IMR-90 (cell line): ENCODE measurements at places on chromosomes 11 and 22.

GRCh38 chr11:58900479-58901420, 38.5 kb upstream of the GLYATL1 start:
- H3K4me1 ChIP-seq = no peaks in the 10 kb centered on the region; the same call in 1 of the 2 replicates
- DNase-seq = peak; percentile 73
- no peaks in the 10 kb centered on the region for H3K27me3 ChIP-seq
- no peaks in the 10 kb centered on the region for H3K36me3 ChIP-seq

DNA sequence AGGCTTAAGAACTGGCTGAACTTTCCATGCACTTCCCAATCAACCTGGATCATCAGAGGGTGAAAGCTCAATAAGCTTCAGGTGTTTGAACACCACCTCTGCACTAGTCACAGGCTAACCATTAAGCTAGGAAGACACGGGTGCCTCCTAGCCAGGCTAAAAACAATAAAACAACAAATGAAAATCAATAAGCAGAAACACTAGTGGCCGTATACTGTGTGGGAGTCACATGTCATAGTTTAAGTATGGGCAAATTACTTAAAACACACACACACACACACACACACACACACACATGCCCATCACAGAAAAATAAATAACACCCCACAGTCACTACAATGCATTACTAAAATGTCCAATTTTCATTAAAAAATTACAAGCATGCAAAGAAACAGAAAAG, 85.2 kb downstream of the APOL5 start:
- peak overlapping the region; percentile 3; the same call in 1 of the 2 replicates for H3K27ac ChIP-seq
- H3K4me3 ChIP-seq = no peak overlapping the region
- no peaks in the 10 kb centered on the region for H3K27me3 ChIP-seq

GRCh38 chr11:76025068-76025467, 181.2 kb downstream of the WNT11 start:
- peaks cover 4% of the 10 kb centered on the region for H3K4me1 ChIP-seq
- no peak overlapping the region for H3K27ac ChIP-seq
- DNase-seq = peak; percentile 95
- no peak overlapping the region for H3K4me3 ChIP-seq
- no peaks in the 10 kb centered on the region; the same call in 1 of the 2 replicates for H3K36me3 ChIP-seq
- no peaks in the 10 kb centered on the region for H3K27me3 ChIP-seq

GRCh38 chr11:17651061-17651460, 68.3 kb upstream of the MYOD1 start:
- no peaks in the 10 kb centered on the region; the same call in 1 of the 2 replicates for H3K27me3 ChIP-seq
- H3K36me3 ChIP-seq = no peaks in the 10 kb centered on the region
- H3K4me3 ChIP-seq = no peak overlapping the region
- no peak overlapping the region for H3K27ac ChIP-seq

DNA sequence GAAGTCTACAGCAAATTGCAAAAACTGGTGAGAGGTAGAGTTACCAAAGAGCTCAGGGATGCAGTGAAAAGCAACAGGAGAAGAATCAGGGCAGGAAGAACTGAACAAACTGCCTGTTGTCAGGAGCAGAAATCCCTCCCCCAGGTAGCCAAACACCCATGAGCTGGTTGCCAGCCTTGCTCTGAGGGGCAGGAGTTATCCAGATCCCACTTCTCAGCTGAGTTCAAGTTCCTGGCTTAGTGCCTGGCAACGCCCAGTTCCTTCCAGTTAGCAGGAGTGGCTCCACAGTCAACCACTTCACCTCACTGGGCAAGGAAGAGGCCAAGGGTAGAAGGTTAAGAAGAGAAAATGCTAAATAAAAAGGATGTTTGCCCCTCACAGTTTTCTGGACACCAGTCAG, 1.9 kb upstream of the MPZL2 start:
- DNase-seq = no peak
- peaks cover 26% of the 10 kb centered on the region for H3K27me3 ChIP-seq
- H3K36me3 ChIP-seq = no peaks in the 10 kb centered on the region
- no peak overlapping the region for H3K4me3 ChIP-seq
- no peak overlapping the region for H3K27ac ChIP-seq

DNA sequence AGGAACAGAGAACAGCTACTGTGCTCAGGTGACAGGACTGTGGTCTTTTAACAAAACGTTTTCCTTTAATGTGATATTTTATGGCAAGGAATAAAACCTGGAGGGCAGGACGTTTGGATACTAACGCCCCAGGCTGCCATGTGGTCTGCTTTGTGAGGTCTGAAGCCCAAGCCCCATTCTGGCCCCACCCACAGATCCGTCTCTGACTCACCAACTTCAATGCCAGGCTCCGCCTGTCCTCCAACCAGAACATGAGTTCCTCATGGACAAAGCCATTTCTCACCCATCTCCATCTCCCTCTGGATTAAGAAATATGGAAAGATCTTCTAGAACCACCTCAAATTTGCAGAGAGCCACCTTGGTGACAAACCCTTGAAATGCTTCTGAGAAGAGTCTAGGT, 148.8 kb downstream of the CRYBB2 start:
- no peaks in the 10 kb centered on the region for H3K27me3 ChIP-seq
- no peak overlapping the region for H3K27ac ChIP-seq
- DNase-seq = peak; percentile 77
- peaks cover 10% of the 10 kb centered on the region; the same call in 1 of the 2 replicates for H3K36me3 ChIP-seq
- H3K4me3 ChIP-seq = no peak overlapping the region

DNA sequence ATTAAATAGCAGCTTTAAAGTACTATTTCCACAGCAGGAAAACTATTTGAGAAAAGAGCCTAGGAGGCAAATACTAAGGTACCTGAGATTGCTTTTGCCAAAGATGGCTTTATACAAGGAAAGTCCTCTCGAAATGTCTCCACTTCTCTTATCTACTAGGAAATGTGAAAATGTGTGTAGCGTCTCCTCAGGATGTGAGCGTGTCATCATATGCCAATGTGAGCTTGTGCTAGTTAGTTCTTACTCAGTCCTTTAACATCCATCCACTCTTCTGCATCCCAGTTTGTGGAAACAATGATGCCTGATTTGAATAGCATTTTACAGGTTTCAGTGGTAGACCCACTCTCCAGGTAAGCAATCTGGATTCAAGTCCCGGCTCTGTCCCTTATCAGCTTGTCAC, 421.0 kb downstream of the DYNC2H1 start:
- H3K4me1 ChIP-seq = peaks cover 6% of the 10 kb centered on the region
- no peaks in the 10 kb centered on the region for H3K36me3 ChIP-seq
- no peak overlapping the region for H3K4me3 ChIP-seq
- H3K27ac ChIP-seq = no peak overlapping the region
- peak; percentile 32 for DNase-seq
- no peaks in the 10 kb centered on the region for H3K27me3 ChIP-seq

GRCh38 chr22:34015642-34016041, 95.4 kb upstream of the LARGE1 start:
- no peak for DNase-seq
- H3K4me1 ChIP-seq = no peaks in the 10 kb centered on the region
- no peak overlapping the region for H3K4me3 ChIP-seq
- no peaks in the 10 kb centered on the region for H3K27me3 ChIP-seq

DNA sequence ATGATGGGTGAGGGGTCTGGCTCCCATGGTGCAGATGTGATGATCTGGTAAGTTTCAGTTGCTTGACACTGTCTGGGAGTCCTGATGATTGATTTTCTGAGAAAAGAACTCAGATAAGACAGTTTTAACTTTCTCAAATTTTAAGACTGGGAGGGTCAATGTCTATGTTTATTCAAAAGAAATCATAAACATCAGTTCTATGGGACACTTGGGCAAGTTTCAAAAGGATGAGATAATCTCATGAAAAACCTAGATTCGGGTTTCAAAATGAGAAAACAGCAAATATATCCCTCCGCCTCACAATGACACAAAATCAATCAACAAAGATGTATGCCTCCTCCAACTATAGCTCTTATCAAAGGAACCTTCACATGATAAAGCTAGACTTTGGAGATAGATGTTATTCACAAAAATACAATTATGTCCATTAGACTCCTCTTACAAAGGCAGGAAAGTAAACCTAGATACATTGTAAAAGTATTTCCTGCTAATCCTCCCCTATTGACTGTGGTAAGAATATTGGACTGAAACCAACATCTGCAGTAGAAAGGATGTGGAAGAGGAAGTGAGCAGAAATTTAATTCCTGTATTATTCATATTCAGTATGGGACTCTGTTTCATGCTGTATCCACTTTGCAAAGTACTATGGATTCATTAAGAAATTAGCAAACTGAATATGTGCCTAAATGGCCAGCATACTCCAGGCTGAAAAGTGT, 21.6 kb downstream of the SVIP start:
- H3K4me3 ChIP-seq = no peak overlapping the region
- no peaks in the 10 kb centered on the region for H3K4me1 ChIP-seq
- H3K27ac ChIP-seq = no peak overlapping the region
- no peaks in the 10 kb centered on the region for H3K36me3 ChIP-seq
- peak; percentile 60 for DNase-seq

GRCh38 chr11:118572981-118573550, 857 bp downstream of the ARCN1 start:
- DNase-seq = peak; percentile 75
- peak overlapping the region; percentile 100 for H3K27ac ChIP-seq
- no peaks in the 10 kb centered on the region for H3K27me3 ChIP-seq
- peaks cover 7% of the 10 kb centered on the region for H3K4me1 ChIP-seq
- peaks cover 6% of the 10 kb centered on the region for H3K36me3 ChIP-seq
- peak overlapping the region; percentile 99 for H3K4me3 ChIP-seq

DNA sequence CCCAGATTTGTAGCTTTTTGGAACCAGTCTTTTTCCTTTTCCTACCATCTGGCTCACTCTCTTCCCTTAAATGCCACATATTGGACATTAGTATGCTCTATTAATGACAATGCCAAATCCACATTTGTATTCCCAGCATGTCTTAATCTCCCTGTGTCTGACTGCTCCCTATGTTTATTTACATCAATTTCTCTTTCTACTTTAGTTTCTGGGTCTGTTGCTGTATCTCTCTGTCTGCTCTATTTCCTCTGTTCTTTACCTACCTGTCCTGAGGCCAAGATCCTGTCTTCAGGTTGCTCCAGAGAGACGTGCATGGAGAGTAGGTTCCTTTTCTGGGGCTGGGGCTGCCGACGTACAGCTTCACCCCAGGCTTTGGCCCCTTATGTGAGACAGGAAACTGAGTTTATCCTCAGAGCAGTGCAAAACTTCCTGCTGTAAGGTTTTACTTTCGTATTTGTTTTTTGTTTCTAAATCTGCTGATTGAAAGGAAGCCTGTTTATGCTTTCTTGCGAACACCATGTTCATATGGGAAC, 25.6 kb downstream of the OR2AG2 start:
- no peak overlapping the region for H3K27ac ChIP-seq
- no peaks in the 10 kb centered on the region for H3K36me3 ChIP-seq
- H3K4me3 ChIP-seq = no peak overlapping the region
- DNase-seq = no peak
- no peaks in the 10 kb centered on the region for H3K4me1 ChIP-seq

DNA sequence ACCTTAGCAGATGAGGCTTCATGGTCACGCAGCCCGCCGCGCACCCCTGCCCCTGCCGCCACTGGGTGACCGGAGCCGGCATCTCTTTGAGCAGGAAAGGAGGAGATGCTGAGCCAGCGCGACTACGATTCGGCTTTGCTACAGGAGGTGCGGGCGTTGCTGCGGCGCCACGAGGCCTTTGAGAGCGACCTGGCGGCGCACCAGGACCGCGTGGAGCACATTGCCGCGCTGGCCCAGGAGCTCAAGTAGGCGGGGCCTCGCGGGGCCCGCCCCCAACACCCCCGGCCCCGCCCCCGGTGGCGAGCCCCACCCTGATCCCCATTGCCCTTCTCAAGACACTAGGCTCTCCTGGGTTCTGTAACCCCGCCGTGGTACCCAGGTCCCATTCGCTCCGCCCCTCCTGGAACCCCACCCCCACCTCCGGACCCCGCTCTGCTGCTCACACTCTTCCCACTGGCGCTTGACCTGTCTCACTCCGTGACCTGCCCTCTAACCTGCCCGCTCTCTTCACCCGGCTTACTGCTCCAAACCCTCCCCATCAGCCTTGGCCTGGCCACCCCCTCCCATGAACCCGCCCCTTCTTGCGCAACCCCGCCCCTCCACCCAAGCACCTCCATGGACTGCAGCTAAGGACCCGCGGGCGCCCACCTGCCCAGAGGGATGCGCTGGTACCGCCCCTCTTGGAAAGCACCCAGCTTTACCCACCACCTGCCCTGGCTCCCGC, 9.1 kb downstream of the CTSF start:
- H3K4me3 ChIP-seq = no peak overlapping the region
- no peaks in the 10 kb centered on the region for H3K36me3 ChIP-seq
- peaks cover 2% of the 10 kb centered on the region; the same call in 1 of the 2 replicates for H3K4me1 ChIP-seq
- H3K27me3 ChIP-seq = peaks cover 29% of the 10 kb centered on the region
- H3K27ac ChIP-seq = no peak overlapping the region

GRCh38 chr11:85735876-85736460, 50.0 kb upstream of the CCDC89 start:
- no peaks in the 10 kb centered on the region for H3K27me3 ChIP-seq
- peaks cover 4% of the 10 kb centered on the region; the same call in 1 of the 2 replicates for H3K4me1 ChIP-seq
- peak overlapping the region; percentile 9; the same call in 1 of the 2 replicates for H3K27ac ChIP-seq
- no peak overlapping the region for H3K4me3 ChIP-seq
- H3K36me3 ChIP-seq = peaks cover 4% of the 10 kb centered on the region; the same call in 1 of the 2 replicates

- peak overlapping the region; percentile 7; the same call in 1 of the 2 replicates for H3K27ac ChIP-seq
- H3K4me3 ChIP-seq = peak overlapping the region; percentile 60
- H3K36me3 ChIP-seq = no peaks in the 10 kb centered on the region
- DNase-seq = peak; percentile 22
Measured at GRCh38 chr11:8081591-8082250, 710 bp downstream of the TUB start.

GRCh38 chr22:21624120-21624879, 5.5 kb downstream of the YDJC start:
- no peaks in the 10 kb centered on the region for H3K27me3 ChIP-seq
- H3K4me1 ChIP-seq = peaks cover 13% of the 10 kb centered on the region
- peaks cover 24% of the 10 kb centered on the region for H3K36me3 ChIP-seq
- peak; percentile 23 for DNase-seq
- H3K27ac ChIP-seq = no peak overlapping the region

- H3K4me3 ChIP-seq = no peak overlapping the region
- peaks cover 3% of the 10 kb centered on the region for H3K27me3 ChIP-seq
Measured at GRCh38 chr11:128086794-128087193, 500.6 kb downstream of the ETS1 start.

- H3K4me3 ChIP-seq = no peak overlapping the region
- H3K27me3 ChIP-seq = no peaks in the 10 kb centered on the region
- no peak for DNase-seq
- H3K4me1 ChIP-seq = no peaks in the 10 kb centered on the region
Measured at GRCh38 chr22:49466878-49467595, 360.6 kb downstream of the BRD1 start.

- no peaks in the 10 kb centered on the region for H3K4me1 ChIP-seq
- no peak overlapping the region for H3K4me3 ChIP-seq
- H3K36me3 ChIP-seq = no peaks in the 10 kb centered on the region
- H3K27me3 ChIP-seq = no peaks in the 10 kb centered on the region
- DNase-seq = no peak
Measured at GRCh38 chr11:65764434-65764833, 16.3 kb downstream of the AP5B1 start.

DNA sequence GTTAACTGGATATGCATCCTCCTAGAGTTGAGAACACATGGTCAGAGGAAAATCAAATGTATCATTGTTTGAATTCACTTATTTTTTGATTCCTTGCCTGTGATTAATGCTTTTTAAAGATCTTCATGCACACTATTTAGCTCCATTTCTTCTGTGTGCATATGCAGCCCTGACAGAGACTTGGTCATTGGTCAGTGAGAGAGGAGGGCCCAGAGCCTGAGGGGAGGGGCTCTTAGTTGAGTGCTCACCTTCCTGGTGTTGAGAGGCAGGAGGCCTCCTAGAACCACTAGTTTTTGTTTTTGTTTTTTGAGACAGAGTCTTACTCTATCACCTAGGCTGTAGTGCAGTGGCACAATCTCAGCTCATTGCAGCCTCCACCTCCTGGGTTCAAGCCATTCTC, 48.9 kb downstream of the TNRC6B start:
- no peaks in the 10 kb centered on the region for H3K4me1 ChIP-seq
- peaks cover 5% of the 10 kb centered on the region; the same call in 1 of the 2 replicates for H3K36me3 ChIP-seq
- DNase-seq = no peak
- H3K4me3 ChIP-seq = no peak overlapping the region
- H3K27me3 ChIP-seq = no peaks in the 10 kb centered on the region
- no peak overlapping the region for H3K27ac ChIP-seq
